ENCODE measurements at places on chromosomes 7 and 10. TPM values are rescaled to one million over a fixed set of nuclear protein-coding genes. Genes with fewer than 3 reads are reported as not detected.

RSPH10B2 gene
- 1.0 TPM for total RNA-seq

UPK3BL2 gene
- total RNA-seq = 115 TPM

ADRB1 gene
- 0.13 TPM for total RNA-seq

NACAD gene
- total RNA-seq = 1.6 TPM

TMEM168 gene
- 22.1 TPM for total RNA-seq

EBLN1 gene
- not detected for total RNA-seq

SEPHS1 gene
- total RNA-seq = 34.3 TPM

BMPER gene
- total RNA-seq = not detected

SLC13A4 gene
- total RNA-seq = not detected

ANXA8 gene
- total RNA-seq = not detected

PTEN gene
- 59.9 TPM for total RNA-seq

PRF1 gene
- 32.6 TPM for total RNA-seq

IL2RA gene
- total RNA-seq = 19.9 TPM

ANKRD30A gene
- not detected for total RNA-seq

KNDC1 gene
- 0.30 TPM for total RNA-seq

PCLO gene
- total RNA-seq = 0.03 TPM

MSS51 gene
- total RNA-seq = 3.7 TPM

EN2 gene
- not detected for total RNA-seq

ICA1 gene
- total RNA-seq = 2.1 TPM

TRIP6 gene
- 14.6 TPM for total RNA-seq

METTL27 gene
- 2.3 TPM for total RNA-seq

ZNF804B gene
- total RNA-seq = not detected

COBL gene
- total RNA-seq = 0.26 TPM

C10orf62 gene
- not detected for total RNA-seq

CYP17A1 gene
- 3.2 TPM for total RNA-seq

GOLGA7B gene
- 11.5 TPM for total RNA-seq

MBL2 gene
- total RNA-seq = not detected

PHYH gene
- 9.5 TPM for total RNA-seq

GNAI1 gene
- 0.79 TPM for total RNA-seq

UNCX gene
- not detected for total RNA-seq

Measured in T-cell (primary cell).